OCI-LY7 (cell line): ENCODE measurements at places on chromosomes 5 and 9. TPM values are rescaled to one million over a fixed set of nuclear protein-coding genes. Genes with fewer than 3 reads are reported as not detected.
A peak's percentile ranks its signal among the peaks of the same experiment; 100 is the strongest.

The ELOVL7 gene
- not detected in 2 replicates for total RNA-seq

GRCh38 chr9:35651956-35652828, 1.5 kb upstream of the SIT1 start:
- no peak for DNase-seq

GRCh38 chr9:130036099-130036498, 6.9 kb downstream of the FNBP1 start:
- no peak for DNase-seq

The FBXO38 gene
- total RNA-seq = 49.5 and 56.8 TPM in 2 replicates

- no peak for DNase-seq
These were observed 360.6 kb upstream of the PRR16 start for GRCh38 chr5:120103495-120103894.

The PCDHB10 gene
- total RNA-seq = not detected in 2 replicates

The MAP3K1 gene
- total RNA-seq = 29.4 and 31.5 TPM in 2 replicates

DNA sequence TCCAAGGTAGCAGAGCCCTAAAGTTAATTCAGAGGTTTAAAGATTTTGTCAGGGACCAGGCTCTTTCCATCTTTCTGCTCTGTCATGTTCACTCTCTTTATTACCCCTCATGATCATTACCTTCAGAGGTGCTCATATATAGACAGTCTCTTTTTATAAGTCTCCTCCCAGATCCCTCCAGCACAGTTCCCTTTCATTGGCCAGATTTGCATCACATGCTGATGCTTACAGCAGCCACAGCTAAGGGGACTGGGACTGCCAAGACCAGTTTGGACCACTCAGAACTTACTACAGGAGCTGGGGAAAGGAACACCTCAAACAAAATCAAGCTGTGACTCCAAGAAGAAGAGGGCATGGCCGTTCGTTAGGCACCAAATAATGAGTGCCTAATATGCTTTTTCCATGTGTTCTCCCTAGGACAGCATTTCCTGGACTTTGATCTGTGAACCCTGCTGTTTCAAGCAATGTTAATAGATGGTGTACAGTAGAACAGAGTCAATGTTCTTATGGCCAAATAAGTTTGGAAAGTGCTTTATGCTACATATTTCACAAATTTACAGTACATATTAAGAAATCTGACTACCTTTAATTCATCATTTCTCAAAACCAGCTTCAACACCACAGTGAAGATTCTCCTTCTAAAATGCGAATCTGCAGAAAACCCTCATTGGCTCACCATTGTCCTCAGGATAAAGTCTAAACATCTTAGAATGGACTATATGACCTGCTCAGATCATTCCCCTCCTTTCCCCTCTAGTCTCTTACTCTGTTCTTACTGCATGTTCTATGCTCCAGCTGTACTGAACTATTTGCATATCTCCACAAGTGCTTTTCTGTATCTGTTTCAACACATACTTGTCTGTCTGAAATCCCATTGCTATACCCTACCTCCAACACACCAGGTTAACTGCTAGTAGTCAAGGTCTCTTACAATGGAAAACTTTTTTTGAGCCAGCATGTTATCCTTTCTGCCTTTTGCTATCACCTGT, 3.4 kb downstream of the C5orf58 start:
- no peak for DNase-seq

The PCDHAC2 gene
- not detected in 2 replicates for total RNA-seq

- no peak for DNase-seq
These were observed 97.6 kb upstream of the SPRY4 start for GRCh38 chr5:142422429-142422828.

- no peak for DNase-seq
These were observed 89.3 kb upstream of the DMRT1 start for GRCh38 chr9:752201-752600.

The TBC1D9B gene
- total RNA-seq = 93.6 and 106 TPM in 2 replicates

DNA sequence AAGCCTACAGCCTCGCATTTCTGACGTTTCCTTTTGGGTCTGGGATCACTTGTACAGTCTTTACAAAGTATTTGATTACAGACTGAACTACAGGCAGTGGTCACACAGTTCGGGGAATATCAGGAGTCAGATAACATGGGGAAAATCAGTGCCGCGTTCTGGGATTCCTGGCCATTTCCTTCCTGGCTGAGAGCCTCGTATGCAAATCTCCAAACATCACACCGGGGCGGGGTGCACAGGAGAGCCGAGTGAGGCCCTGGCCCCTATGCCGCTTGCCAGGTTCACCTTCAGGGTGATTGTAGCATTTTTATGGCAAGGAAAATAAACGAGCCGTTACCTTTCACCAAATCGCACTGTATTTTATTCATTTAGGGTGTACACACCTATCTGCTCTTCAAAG, 29.6 kb upstream of the SLC9A3 start:
- no peak for DNase-seq

GRCh38 chr9:137128862-137129455, 10.0 kb upstream of the GRIN1 start:
- peak; percentile 57 for DNase-seq

DNA sequence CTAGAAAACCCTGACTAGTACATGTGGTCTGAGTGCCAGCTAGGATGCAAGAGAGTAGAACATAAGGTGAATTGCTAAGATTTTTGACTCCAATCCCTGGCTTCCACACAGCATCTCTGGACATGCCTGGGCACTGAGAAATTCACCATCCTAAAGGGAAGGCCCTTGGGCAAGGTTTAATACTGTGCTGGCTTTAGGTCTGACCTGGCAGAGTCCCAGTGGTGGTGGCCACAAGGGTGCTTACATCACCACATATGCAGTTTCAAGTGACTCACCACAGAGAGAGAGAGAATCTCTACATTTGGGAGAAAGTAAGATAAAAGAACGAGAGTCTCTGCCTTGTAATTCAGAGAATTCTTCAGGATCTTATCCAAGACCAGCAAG, 661.6 kb upstream of the C9orf72 start:
- DNase-seq = no peak

DNA sequence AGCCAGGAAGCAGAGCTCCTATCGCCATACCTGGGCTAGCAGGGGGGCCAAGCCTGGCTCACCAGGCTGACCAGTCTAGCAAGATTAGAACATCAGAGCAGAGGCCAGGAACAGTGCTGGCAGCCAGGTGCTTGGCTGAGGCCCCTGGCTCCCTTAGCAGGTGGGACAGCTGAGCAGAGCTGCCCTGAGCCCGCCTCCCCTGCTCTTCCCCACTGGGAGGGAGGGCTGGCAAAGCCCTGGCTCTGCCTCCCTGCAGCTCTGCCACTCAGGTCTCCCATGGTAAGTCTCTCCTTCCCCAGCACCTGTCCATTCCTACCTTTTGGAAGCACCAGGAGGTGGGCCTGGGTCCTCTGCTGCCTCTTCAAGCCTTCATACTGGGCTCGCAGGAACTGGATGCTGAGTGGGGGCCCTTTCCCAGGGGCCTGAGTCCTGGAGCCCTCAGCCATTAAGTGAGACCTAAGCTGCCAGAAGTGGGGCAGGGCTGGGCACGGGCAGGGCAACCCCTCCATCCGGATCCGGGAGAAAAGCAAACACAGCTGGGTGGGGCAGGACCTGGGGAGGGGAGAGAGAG, 803 bp downstream of the C9orf152 start:
- no peak for DNase-seq

DNA sequence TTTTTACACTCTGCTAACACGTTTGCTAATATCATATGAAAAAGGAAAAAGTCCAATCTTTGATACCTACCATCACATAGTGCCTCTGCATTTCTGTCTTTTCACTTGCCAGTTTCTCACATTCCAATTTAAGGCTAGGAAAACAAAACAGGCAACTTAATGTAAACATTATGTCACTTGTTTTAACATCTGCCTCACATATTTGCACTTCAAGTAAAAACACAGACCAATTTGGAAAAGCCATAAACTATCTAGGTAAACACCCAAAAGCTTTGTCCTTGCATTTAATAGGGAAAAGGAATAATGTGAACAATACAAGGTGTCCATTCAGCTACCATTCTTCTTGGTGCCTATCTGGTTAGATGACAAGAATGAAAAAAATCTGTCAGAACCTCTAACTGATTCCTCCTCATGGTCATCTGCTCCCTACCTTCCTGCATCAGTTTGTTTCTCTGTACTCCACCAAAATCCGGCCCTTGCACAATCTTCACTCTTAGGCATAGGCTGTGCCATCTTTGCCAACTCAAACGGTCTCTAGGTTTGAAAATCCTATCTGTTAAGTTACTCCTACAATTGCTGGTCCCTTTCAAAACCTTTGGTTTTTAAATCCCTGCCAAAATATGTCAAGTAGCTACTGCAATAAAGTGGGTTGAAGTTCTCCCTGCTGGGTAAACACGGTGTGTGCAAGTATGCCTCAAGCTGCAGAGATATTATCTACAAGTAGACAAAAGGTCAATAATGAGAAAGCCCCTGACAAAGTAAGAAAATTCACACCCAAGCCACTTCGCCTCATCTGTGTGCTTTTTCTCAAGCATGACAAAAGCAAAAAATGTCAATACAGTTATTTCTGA, 3.4 kb downstream of the TLE1 start:
- no peak for DNase-seq

The TAF1L gene
- 0.06 TPM in 1 of 2 replicates, not detected in the other for total RNA-seq

DNA sequence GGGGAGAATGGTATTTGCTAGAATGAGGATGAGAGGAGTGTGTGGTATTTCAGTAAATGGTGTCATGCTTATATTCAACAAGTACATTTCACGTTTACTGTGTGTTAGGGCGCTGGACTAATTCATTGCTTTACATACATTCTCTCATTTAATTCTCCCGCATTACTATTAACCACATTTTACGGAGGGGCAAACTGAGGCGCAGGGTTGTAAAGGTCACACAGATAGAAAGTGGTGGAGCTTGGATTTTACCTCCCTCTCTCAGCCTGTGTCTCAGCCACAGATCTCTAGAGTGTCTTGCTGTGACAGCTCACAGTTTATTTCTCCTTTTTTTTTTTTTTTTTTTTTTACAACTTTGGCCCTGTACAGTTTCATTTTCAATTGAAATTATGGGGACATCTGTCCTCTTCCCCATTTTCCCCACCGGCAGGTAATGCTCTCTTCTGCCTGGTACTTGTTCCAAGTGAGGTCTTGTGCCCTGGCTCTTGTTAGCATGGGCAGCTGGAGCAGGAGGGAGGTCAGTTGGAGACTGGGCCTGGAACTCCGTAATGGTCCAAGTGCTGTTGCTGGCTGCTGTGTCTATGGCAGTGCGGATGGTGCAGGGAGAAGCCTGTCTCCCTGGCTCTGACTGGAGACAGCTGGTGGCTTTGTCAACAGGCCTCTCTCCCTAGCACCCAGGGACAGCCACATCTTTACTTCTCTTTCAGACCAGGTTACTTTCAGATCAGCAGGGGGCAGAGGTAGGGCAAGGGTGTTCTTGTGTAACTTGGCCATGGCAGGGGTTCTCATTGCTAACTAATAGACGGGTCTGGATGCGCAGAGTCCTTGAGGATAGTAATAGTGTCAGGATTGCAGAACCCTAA, 20.5 kb upstream of the NDST1 start:
- DNase-seq = peak; percentile 79

The ISL1 gene
- total RNA-seq = not detected in 2 replicates

- DNase-seq = peak; percentile 62
These were observed 519 bp downstream of the HSPA5 start for GRCh38 chr9:125240649-125240999.

The RRAGA gene
- total RNA-seq = 40.8 and 43.0 TPM in 2 replicates

The FAM153A gene
- total RNA-seq = 3.6 and 4.7 TPM in 2 replicates

- DNase-seq = no peak
These were observed 12.0 kb upstream of the TGFBR1 start for GRCh38 chr9:99092643-99093491.

- DNase-seq = no peak
These were observed 569.1 kb downstream of the ACTL7B start for GRCh38 chr9:108286638-108287206.

The FNBP1 gene
- 164 and 168 TPM in 2 replicates for total RNA-seq

The TBC1D2 gene
- total RNA-seq = 3.1 and 3.2 TPM in 2 replicates

The WASHC1 gene
- total RNA-seq = 20.2 and 22.4 TPM in 2 replicates

DNA sequence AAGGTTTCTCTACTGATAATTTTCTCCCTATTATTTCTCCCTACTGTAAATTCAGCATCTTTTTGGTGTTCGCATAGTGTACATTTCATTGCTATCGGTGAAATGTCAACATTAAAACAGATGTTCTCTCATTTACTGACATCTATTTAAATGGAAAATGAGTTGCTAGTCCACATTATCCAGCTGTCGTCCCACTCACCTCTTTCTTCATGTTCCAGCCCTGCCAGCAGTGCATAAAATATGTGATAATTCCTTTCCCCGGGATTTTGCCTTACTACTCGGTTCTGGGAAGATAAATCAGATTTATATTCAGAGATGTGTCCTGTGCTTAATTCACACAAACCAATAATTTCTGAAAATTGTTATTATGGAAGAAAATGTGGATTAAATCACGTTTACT, 155.8 kb downstream of the MYO10 start:
- no peak for DNase-seq

The TMEM171 gene
- total RNA-seq = not detected in 2 replicates
